Esophagus muscularis mucosa (tissue), 4 donors: ENCODE measurements at places on chromosomes 16 and 17. TPM values are rescaled to one million over a fixed set of nuclear protein-coding genes. Genes with fewer than 3 reads are reported as not detected.
A peak's percentile ranks its signal among the peaks of the same experiment; 100 is the strongest.

- H3K27ac ChIP-seq: no peak overlapping the region
- H3K4me3 ChIP-seq: no peak overlapping the region
- peaks cover 13% of the 10 kb centered on the region for H3K4me1 ChIP-seq
- no peak for DNase-seq
- H3K27me3 ChIP-seq: no peaks in the 10 kb centered on the region
Measured at GRCh38 chr17:79698146-79698846, 32.4 kb upstream of the ENPP7 start.

The USP22 gene
- total RNA-seq: 126 TPM

The CSH2 gene
- not detected for total RNA-seq

GRCh38 chr16:70157105-70157476 lies 16.5 kb upstream of the CLEC18C start:
- H3K4me1 ChIP-seq: no peaks in the 10 kb centered on the region
- peaks cover 100% of the 10 kb centered on the region for H3K36me3 ChIP-seq
- DNase-seq: peak; percentile 91
- no peak overlapping the region for H3K27ac ChIP-seq

- no peak for DNase-seq
- H3K36me3 ChIP-seq: no peaks in the 10 kb centered on the region
- no peak overlapping the region for H3K4me3 ChIP-seq
Measured at GRCh38 chr17:27329146-27329805, 35.4 kb downstream of the WSB1 start.

- no peaks in the 10 kb centered on the region for H3K36me3 ChIP-seq
- H3K4me3 ChIP-seq: no peak overlapping the region
- no peak for DNase-seq
- H3K4me1 ChIP-seq: no peaks in the 10 kb centered on the region
- no peak overlapping the region for H3K27ac ChIP-seq
Measured at GRCh38 chr17:27862004-27862403, 31.2 kb downstream of the LYRM9 start.

GRCh38 chr16:69316595-69317034 lies 5.5 kb downstream of the VPS4A start:
- H3K27ac ChIP-seq: no peak overlapping the region
- peaks cover 25% of the 10 kb centered on the region for H3K4me1 ChIP-seq
- no peaks in the 10 kb centered on the region for H3K27me3 ChIP-seq
- peaks cover 66% of the 10 kb centered on the region for H3K36me3 ChIP-seq

DNA sequence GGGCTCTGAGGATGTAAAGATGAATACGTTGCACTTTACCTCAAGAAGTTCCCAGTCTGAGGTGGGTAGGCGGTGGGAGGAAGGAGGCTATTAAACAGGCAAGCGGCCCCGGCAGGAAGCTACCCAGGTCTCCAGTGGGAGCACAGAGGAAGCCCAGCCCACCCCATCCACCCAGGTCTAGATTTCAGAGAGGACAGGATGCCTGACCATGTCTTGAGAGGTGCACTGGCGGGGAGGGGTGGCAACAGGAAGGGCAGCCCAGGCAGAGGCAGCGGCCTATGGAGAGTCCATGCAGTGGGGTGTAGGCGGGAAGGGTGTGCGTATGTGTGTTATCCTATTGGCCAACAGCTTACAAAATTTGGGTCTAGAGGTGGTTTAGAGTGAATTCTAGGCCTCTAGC lies 13.9 kb downstream of the SARM1 start:
- H3K36me3 ChIP-seq: peaks cover 64% of the 10 kb centered on the region
- peaks cover 8% of the 10 kb centered on the region for H3K4me1 ChIP-seq
- peak overlapping the region; percentile 46 for H3K4me3 ChIP-seq
- H3K27ac ChIP-seq: no peak overlapping the region
- H3K27me3 ChIP-seq: no peaks in the 10 kb centered on the region

GRCh38 chr16:82639666-82640336 lies 13.0 kb downstream of the CDH13 start:
- no peaks in the 10 kb centered on the region for H3K4me1 ChIP-seq
- DNase-seq: no peak
- H3K27ac ChIP-seq: no peak overlapping the region
- H3K27me3 ChIP-seq: no peaks in the 10 kb centered on the region
- H3K4me3 ChIP-seq: no peak overlapping the region
- no peaks in the 10 kb centered on the region for H3K36me3 ChIP-seq

The MMP25 gene
- total RNA-seq: 0.13 TPM

- no peak for DNase-seq
- no peak overlapping the region for H3K4me3 ChIP-seq
- H3K4me1 ChIP-seq: no peaks in the 10 kb centered on the region
- no peaks in the 10 kb centered on the region for H3K36me3 ChIP-seq
- no peak overlapping the region for H3K27ac ChIP-seq
Measured at GRCh38 chr16:31253642-31254045, 6.1 kb upstream of the ITGAM start.

DNA sequence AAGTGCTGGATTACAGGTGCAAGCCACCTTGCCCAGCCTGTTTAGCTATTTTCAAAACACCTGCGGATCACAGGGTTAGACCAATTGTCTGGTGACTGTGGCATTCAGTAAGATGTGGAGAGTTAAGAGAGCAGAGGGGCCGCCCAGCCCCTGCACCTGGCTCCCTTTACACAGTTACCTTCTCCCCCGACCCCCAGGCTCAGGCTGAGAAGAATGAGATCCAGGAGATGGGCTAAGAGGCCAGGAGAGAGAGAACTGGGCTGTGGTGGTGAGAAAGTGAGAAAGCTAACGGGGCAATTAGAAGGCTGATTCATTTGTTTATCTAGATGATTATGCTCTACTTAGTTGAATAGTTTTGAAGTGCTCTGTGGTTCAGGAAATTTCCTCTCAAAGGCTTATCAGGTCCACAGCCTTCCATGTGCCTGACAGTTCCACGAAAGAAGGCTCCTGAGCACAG lies 67.8 kb upstream of the AXIN2 start:
- H3K27ac ChIP-seq: peak overlapping the region; percentile 66
- no peak for DNase-seq
- H3K4me1 ChIP-seq: peaks cover 15% of the 10 kb centered on the region

- H3K27ac ChIP-seq: no peak overlapping the region
- no peak overlapping the region for H3K4me3 ChIP-seq
- no peaks in the 10 kb centered on the region for H3K27me3 ChIP-seq
Measured at GRCh38 chr17:28008513-28008912, 34.0 kb upstream of the NLK start.
